ENCODE measurements at places on chromosomes 1 and 21.

DNA sequence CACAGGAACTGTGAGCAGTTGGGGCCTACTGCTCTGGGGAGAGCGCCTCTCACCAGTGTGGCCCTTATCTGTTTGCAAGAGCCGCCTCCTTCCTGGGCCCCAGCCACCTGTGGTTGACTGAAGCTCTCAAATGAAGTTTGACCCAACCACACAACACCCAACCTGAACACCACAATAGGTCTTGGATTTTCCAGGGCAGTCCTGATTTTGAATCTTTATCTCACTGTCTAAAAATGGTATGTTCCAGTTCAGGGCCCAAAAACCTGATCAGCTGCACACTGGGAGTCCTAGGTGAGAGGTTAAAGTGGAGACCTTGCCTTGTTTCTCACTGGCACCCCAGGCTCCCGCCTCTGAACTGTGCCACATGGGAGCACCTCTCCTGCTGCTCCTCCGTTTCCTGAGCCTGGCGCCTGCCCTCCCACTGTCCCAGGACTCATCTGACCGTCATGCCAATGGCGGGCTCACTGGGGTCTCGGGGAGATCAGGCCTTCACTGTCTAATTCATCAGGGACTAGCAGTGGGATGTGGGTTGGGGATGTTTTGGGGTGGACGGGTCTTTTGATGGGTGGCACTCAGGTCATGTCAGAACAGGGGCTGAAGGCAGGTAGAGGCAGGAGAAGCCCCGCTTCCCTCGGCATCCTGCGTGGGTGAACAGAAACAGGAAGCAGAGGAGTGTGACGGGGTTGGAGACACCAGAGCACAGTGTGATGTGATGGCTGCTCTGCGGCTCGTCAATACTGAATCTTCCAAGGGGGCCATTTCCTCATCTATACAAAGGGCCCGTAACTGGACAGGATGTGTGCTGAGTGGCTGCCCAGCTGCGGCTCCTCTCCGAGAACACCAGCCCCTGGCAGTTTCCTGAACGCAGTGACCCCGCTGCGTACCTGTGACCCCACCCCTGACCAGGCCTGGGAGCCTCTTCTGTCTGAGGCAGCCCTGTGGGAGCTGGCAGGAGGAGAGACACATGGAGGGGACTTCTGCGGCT, 59.6 kb upstream of the ITPKB start:
- no peak for DNase-seq

- no peak for DNase-seq
Observed at GRCh38 chr1:167454894-167455785, 63.2 kb downstream of the CD247 start.

- no peak for DNase-seq
Observed at GRCh38 chr1:157849229-157849875, 7.7 kb upstream of the CD5L start.

- DNase-seq, result no peak
Observed at GRCh38 chr1:232909752-232910151, 40.7 kb upstream of the NTPCR start.

- no peak for DNase-seq
Observed at GRCh38 chr1:245195398-245195797, 40.6 kb downstream of the KIF26B start.

GRCh38 chr1:221230605-221231004, 351.4 kb downstream of the HLX start:
- no peak for DNase-seq

GRCh38 chr1:70355920-70356319, 1.4 kb upstream of the ANKRD13C start:
- no peak for DNase-seq

DNA sequence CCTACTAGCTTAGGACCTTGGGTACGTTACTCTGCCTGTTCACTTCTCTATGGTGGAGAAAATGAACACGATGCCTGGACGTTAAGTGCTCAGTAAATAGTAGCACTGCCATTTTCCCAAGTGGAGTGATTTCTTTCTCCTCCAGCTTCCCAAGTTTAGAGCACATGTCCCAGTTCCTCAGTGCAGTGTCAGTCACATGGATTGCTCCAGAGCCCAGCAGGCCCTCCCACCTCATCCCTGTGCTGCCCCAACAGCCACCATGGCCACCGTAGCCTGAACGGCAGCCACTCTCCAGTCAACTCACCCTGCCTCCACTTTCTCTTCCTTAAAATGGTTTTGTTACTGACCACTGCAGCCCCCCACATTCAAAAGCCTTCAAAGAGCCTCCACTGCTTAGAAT, 8.5 kb downstream of the STMN1 start:
- no peak for DNase-seq

- DNase-seq, result no peak
Observed at GRCh38 chr21:44295646-44296045, 4.2 kb upstream of the PFKL start.

GRCh38 chr21:38911484-38912101, 105.9 kb downstream of the ETS2 start:
- DNase-seq, result peak; percentile 14

DNA sequence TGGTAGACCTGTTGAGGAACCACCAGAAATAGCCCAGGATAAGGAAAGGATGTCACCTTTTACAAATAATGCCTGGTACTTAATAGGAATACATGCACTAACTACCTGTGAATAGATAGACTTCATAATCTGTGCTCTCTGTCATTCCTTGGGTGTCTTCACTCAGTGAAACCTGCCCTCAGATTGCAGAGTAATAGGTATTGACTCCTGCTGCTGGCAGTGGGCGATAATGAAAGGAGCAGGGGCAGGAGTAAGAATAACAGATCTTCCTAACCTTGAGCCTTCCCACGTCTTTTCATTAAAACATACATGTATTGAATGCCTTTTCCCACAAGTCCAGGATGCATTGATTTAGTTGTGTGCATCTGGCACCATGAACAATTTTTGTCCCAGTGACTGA, 16.4 kb downstream of the FABP3 start:
- DNase-seq, result no peak

DNA sequence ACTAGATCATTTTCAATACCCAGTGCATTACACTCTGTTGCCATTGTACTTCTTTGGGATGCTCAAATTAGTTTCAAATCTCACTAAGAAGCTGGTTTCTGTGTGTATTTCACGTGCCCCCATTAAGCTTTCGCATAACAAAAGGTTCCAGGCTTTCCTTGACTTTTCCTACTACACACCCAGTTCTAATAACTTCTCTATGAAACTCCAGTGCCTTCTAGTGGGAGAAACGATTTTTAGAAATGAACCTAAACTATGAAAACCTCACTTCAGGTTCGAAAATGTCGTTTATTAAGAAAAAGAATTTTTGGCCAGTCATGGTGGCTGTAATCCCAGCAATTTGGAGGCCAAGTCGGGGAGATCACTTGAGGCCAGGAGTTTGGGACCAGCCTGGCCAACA, 2.8 kb downstream of the CFHR4 start:
- no peak for DNase-seq

Data from vagina (tissue), 2 donors.